Hair follicular keratinocyte (primary cell): ENCODE measurements at places on chromosomes 12 and 14. TPM values are rescaled to one million over a fixed set of nuclear protein-coding genes. Genes with fewer than 3 reads are reported as not detected.

The OR4N5 gene
- total RNA-seq = not detected in 2 replicates

The HSPA2 gene
- total RNA-seq = 10.3 and 18.1 TPM in 2 replicates

The KRT83 gene
- not detected in 2 replicates for total RNA-seq

The PELI2 gene
- 0.04 and 0.08 TPM in 2 replicates for total RNA-seq

The GSKIP gene
- total RNA-seq = 31.0 and 31.1 TPM in 2 replicates

The ANO2 gene
- not detected in 2 replicates for total RNA-seq

The ATXN3 gene
- 14.6 and 37.3 TPM in 2 replicates for total RNA-seq

The NTS gene
- not detected in 2 replicates for total RNA-seq

The TMBIM4 gene
- 81.9 and 89.8 TPM in 2 replicates for total RNA-seq

The TAS2R7 gene
- total RNA-seq = not detected in 2 replicates

The CLEC14A gene
- total RNA-seq = not detected in 2 replicates

The SOX5 gene
- total RNA-seq = not detected in 2 replicates

The METTL25 gene
- 2.3 and 5.3 TPM in 2 replicates for total RNA-seq
